ENCODE measurements at places on chromosomes 1 and 21.

- no peak for DNase-seq
Measured at GRCh38 chr1:226958300-226958699, 18.2 kb downstream of the COQ8A start.

- DNase-seq, result no peak
Measured at GRCh38 chr1:170518965-170519364, 13.0 kb upstream of the GORAB start.

DNA sequence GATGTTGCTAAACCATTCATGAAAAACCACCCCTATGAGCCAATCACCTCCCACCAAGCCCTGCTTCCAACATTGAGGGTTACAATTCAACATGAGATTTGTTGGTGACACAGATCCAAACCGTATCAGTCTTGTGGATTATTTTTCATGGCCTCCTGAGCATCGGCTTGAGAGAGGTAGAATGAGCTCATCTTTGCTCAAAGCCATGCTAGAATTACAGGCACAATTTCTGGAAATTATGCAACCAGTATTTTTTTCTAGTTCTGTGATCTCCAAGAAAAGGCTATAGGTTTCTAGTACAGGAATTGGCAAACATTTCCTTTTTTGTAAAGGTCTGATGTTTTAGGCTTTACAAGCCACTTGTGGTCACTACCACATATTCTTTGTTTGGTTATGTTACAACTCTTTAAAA lies 219.4 kb downstream of the DUSP10 start:
- no peak for DNase-seq

- no peak for DNase-seq
Measured at GRCh38 chr1:59731591-59731990, 83.2 kb upstream of the HOOK1 start.

GRCh38 chr1:9250411-9251381 lies 16.1 kb downstream of the H6PD start:
- no peak for DNase-seq

GRCh38 chr1:246043556-246043955 lies 463.5 kb downstream of the SMYD3 start:
- DNase-seq, result no peak

- no peak for DNase-seq
Measured at GRCh38 chr1:115300087-115300876, 37.8 kb downstream of the NGF start.

DNA sequence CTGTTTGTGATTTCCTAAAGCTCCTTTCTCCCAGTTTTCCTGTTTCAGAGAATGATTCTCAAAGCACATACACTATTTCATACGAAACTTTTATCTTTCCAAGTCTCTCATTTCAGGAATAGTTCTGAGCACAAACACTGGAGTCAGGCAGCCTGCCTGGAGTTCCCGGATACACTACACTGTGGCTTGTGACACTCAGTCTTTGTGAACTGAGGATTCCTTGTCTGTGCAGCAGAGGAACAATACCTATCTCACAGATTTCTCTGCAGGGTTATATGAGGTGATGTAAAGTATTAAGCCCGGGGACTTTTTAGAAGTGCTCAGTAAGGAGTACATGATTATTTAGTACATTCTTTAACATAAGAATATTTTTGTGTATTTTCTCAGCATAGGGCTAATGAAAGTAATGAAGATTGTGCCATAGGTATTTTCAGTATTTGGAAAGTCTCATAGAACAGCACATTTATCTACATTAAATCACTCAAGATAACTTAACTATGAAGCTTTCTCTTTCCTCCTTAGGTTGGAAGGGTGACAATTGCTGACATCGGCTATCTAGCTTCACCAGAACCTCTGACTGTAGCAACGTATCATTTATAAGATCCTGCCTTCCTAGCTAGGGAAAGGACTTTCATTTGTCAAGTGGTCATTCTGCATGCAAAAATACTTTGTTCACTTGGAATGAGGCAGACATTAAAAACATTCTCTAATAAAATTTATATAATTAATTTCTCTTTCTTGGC lies 12.9 kb downstream of the GBP2 start:
- DNase-seq, result no peak

DNA sequence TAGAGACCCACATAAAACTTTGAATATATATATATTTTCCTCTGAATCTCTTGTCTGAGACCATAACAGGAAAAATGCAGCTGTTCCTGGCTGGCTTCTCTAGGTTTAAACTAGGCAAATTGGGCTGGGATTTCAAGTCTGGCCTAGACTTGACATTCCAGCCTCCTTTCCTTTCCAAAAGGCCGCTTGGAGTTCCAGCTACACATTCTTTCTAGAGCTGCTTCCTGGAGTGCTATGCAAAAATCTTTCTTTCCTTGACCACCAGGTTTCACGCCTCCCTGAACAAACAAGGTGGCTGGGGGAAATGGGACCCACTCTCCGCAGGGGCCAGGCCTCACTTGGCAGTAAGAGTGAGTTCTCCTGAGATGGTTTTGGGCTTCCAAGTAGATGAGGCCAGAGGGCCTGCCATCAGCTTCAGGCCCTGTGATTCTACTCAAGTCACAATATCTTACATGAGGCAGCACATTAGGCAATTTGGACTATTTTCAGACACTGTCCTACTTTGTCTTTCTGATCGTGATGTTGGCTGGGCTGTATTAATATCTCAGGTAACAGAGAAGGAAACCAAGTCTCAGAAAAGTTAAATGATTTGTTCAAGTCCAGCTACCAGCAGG lies 102.4 kb downstream of the FAM78B start:
- no peak for DNase-seq

DNA sequence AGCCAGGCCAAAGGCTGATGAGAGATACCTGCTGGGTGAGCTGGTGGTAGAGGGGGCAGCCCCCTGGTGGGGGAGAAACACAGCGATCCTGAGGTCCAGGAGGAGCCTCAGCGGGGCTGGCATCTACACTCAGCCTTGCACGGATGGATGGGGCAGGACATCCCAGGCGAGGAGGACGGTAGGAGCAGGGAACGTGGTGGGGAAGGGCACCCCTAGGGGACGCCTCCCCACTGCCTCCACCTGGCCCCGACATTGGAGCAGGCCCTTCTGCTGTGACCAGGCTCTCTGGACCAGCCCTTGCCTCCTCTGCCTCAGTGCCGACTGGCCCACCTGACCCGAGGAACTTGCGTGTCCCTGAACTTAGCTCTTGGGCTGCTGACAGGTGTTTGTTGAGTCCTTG lies 6.4 kb upstream of the MMEL1 start:
- no peak for DNase-seq

DNA sequence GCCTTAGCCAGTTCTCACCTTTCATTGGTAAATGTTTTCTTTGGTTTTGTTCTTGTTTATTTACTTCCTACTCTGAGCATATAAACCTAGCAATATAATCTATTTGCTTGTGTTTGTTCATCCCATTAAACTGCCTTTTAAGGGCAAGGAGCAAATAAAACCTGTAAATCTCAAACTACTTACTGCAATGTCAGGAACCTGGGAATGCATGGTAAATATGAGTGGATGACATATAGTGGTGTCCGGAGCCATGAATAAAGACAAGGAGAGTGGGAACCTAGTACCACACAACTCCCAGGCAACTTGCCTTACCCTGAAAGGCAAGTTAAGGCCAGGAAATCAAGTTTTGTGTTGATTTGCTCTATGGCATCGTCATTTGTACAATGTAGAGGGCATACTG lies 1133.7 kb upstream of the NCAM2 start:
- DNase-seq, result no peak

GRCh38 chr1:2560299-2561073 lies 4.3 kb downstream of the TNFRSF14 start:
- no peak for DNase-seq

GRCh38 chr1:212506666-212507065 lies 73.9 kb downstream of the NENF start:
- no peak for DNase-seq

GRCh38 chr1:218931324-218931723 lies 242.4 kb upstream of the LYPLAL1 start:
- no peak for DNase-seq

- no peak for DNase-seq
Measured at GRCh38 chr1:11940260-11940921, 5.9 kb downstream of the PLOD1 start.

GRCh38 chr1:228544021-228544850 lies 57.1 kb downstream of the RNF187 start:
- no peak for DNase-seq

- DNase-seq, result peak; percentile 25
Measured at GRCh38 chr1:179082333-179082998, 596 bp downstream of the TOR3A start.

- no peak for DNase-seq
Measured at GRCh38 chr1:217539510-217539909, 91.4 kb downstream of the GPATCH2 start.

DNA sequence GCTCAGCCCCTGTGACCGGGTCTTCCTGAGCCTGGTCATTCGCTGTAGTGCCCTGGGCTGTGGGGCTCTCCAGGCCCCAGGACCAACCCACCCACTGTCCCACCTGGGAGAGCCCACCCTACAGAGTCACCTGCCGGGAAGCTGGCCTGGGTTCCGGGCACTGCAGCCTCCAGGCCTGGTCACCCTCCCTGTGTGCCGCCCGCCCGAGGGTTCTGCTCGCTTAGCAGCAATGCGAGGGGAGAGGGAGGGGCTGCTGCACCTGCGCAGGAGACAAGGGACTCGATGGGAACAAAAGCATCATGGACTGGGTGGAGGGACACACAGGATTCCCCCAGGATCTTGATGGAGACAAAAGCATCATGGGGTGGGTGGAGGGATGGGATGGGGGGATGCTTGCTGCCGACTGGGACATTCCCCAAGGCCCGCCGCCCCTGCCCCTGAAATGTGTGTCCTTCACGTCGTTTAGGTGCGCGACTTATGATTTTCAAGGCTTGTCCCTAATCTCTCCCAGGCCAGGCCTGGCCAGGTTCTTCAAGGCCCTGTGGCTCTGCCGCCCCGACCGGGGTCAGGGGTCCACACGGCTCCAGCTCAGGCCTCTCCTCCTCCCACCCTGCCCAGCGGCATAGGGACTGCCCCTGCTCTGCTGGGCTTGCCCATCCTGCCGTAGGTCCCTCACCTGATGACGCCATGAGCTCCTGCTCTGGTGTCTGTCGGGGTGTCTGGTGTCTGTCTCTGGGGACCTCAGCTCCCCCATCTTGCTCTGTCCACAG lies 1.7 kb downstream of the KRTAP10-8 start:
- DNase-seq, result no peak

DNA sequence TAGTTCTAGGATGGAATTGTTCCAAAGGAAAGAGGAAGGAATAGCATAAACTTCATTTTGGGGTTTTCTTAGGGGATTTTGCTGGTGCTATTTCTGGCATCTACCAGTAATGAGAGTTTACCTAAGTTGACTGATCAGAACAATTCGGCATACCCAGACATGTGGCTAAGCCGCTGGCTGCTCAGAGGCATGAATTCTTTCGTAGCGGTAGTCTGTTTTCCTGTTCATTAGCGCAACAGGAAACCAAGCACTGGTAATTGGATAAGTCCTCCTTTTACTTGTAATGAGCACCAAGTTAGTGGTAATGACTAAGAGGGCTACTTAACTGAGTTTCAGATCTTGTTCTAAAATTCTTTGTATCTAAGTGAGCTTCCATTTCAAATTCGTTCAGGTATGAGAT lies 38.6 kb downstream of the C21orf91 start:
- no peak for DNase-seq

GRCh38 chr1:79089946-79090345 lies 83.4 kb upstream of the ADGRL4 start:
- no peak for DNase-seq

DNA sequence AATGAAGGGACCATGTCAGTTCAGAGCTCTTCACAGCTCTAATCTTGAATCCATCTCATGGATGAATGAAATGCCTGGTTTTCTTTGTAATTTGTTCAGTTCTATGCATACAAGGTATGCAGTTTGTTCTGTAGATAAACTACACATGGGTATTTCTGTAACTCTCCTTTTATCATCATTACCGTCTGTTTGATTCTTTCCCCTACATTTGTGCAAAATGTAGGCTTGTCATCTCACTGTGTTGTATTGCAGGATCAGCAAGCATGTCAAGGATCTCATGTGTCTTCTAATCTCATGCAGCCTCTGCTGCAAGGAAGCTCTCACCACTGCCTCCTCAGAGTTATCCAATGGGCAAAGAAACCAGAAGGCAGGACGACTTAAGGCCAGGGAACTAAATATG lies 79.3 kb downstream of the OLFML2B start:
- DNase-seq, result no peak

DNA sequence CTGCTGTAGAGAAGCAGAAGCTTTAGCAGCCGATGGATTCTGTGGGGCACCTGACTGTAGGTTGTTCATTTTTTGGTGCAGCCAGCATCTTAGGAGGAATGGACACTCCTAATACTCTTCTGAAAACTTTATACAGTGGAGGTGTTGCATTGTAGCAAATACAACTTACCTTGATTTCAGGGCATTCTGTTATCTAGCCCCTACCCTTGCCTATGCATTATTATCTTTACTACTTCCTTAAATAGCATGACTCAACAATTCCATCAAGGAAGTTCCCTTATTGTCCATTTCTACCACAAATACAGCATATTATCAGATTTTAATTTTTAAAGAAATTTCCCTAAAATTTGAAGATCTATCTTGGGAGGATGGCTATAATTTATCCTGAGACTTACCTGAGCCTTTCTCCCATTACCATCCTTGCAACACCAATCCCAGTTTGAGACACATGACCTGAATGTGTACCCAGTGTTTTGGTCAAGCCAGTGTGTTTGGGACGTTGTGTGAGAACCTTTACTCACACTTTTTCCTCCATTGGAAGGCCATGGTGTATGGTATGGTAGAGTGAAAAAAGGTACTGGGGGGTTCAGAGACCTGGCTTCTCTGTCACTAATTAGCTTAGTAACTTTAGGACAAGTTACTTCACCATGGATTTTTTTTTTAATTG lies 9.2 kb downstream of the POU2F1 start:
- DNase-seq, result no peak

DNA sequence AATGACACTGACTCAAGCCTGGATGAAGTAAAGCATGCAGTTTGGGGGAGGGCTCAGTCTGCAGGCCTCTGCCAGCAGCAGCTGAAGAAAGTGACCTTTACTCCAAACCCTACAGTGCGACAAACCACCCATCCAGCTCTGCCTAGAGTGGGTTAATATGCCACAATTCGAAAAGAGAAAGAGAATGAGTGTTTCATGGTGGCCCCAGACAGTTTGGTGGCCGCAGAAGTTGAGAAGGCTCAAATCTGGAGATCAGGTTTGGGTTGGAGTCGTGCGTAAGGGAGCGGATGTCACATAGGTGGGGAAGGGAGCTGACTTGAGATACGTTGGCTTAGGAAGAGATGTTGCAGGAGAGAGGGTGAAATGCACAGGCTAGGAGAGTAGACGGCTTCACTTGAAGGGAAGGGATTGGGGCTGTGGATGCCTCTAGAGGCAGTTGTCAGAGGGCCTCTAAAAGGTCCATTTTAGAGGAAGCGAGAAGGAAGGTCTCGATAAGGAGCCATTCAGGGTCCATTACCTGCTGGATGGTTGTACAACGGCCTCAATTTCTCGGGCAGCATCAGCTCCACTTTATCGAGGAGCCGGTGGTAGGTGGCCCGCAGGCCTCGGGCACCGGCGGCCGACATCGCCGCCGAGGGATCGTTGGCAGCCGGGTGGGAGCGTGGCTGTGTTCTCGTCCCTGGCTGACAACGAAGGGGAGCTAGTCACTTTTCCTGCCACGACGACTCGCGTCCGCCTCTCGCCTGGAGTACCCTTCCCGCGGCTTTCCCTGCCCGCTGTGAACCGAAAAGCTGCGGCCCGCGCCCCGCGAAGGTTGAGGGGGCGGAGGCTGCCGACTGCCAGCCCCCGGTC lies 1.0 kb upstream of the DCAF6 start:
- DNase-seq, result no peak
